ENCODE measurements at places on chromosomes 2 and 18.

GRCh38 chr2:84770280-84770679 lies 110.6 kb downstream of the TRABD2A start:
- no peak for DNase-seq

- DNase-seq = no peak
These were observed 94.2 kb upstream of the FZD7 start for GRCh38 chr2:201939453-201939941.

GRCh38 chr2:184336688-184337087 lies 261.6 kb upstream of the ZNF804A start:
- no peak for DNase-seq

DNA sequence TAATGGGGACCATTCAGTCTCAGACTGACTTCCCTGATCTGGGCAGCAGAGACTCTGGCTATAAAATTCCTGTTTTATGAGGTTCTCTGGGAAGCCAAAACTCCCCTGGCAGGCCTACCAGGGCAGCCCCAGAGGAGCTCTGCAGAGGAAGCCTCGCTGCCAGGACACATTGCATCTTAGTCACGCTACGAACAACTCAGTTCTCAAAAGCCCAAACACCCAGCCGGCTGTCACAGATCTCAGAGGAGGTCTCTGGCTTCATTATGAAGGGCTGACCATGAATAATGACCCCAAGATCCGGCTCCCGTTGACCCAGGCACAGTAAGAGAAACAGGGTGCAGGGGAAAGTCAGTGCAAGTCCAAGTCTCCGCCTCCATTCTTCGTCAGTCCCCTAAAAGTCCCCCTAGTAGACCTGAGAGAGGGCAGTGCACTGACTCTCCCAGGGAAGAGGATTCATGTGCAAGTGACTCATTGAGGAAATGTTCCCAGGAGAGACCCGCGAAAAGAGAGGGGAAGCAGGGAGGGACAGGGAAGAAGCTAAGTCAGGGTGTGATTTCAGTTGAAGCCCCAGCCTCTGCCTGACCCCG lies 212.3 kb downstream of the CYP26B1 start:
- no peak for DNase-seq

GRCh38 chr2:23599667-23600066 lies 214.7 kb downstream of the KLHL29 start:
- DNase-seq = no peak
